Stimulated activated CD8-positive, alpha-beta memory T cell treated with anti-CD3 and anti-CD28 coated beads, Interleukin-15, amount 100 ng/mL, for 4 hours (primary cell): ENCODE measurements at places on chromosomes 5 and 9.

DNA sequence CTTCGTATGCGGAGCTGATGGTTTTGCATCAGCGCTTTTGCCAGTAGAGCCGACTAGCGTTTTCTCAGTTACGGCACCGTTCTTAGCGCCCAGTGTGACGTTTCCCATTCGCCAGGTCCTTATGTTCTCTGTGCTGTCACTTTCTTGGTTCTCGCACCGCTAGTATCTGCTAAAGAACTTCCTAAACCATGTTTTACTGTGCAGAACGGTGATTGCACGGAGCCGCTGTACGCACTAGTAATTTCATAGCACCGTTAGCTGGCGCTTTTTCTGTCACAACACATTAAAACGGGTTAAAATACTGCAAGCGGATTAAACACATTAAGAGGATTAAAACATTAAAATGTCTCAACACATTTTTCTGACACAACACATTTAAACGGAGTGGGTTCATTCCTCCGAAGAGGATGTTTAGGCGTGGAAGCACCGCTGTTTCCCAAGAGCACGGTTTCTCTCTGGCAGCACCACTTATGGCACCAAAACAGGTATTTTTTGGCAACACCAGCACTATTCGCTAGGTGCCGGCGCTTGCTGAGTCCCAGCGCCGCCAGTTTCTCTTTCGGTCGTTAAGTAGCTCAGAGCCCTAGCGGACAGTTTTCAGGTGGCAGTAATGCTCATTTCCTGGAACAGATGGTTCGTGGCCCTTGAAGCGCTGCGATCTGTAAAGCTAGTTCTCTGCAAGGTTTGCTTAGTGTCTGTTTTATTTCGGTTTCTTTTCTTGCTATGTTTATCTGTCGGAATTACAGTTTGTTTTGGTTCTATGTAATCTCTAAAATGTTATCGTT lies 20.3 kb downstream of the ANXA2R start:
- peak; percentile 58 for DNase-seq

- no peak for DNase-seq
These were observed 266.4 kb upstream of the ZNF608 start for GRCh38 chr5:125012727-125013451.

DNA sequence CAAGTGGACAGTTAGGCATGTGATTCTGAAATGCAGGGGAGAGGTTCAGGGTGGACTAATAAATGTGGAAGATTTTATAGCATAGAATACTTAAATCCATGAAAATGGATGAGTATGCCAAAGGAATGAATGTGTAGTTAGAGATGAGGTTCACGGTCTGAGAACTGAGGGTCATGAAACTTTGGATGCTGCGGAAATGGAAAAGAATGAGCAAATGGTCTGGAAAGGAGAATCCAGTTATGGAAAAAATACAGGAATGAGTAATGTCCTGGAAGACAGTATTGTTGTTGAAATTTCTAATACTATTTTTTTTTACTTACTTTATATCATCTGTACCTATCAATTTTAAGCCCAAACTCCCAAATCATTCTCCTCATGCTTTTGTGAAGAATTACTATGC lies 2369.4 kb downstream of the MAT2B start:
- no peak for DNase-seq

DNA sequence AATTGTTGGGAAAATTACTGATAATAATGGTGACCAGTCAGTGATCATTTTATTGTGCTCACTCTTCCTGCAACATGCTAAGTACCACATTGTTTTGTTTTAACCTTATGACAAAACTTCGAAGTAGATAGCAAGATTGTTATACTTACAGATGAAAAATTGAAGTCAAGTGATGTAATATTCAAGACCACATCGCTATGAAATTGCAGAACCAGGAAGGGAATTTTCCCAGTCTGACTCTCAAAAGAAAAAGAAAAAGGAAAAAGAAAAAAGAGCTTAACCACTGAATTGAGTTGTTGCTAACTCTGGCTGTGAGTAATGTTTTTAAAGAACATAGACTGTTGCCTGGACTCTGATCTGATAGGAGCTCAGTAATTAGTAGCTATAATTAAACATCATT lies 170.6 kb upstream of the HAPLN1 start:
- no peak for DNase-seq

GRCh38 chr5:156686796-156687195 lies 163.3 kb upstream of the PPP1R2B start:
- no peak for DNase-seq

GRCh38 chr9:68627594-68627993 lies 77.4 kb upstream of the PIP5K1B start:
- DNase-seq, result no peak

- no peak for DNase-seq
These were observed 5.4 kb downstream of the PCDHB15 start for GRCh38 chr5:141250576-141250975.

- DNase-seq, result no peak
These were observed 15.8 kb upstream of the TRAF1 start for GRCh38 chr9:120942186-120943001.

- DNase-seq, result no peak
These were observed 5.5 kb upstream of the SCGB3A1 start for GRCh38 chr5:180596668-180597231.

- no peak for DNase-seq
These were observed 26.5 kb downstream of the B4GALT1 start for GRCh38 chr9:33140401-33141360.

DNA sequence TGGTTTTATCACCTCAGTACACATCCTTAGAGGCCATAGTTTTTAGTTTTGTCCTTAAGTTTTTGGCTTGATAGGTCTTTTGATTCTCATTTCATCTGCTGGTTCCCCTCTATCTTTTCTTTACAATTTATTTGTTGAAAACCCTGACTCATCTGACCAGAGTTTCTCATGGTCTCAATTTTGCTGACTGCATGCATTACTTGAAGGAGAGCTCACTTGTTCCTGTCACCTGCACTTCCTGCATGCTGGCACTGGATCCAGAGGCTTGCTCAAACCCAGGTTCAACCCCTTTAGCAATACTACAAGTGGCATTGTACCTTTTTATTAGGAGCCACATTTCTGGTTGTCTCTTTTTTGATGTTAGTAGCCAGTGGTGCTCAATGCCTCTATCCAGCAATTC lies 26.7 kb downstream of the FBXO10 start:
- no peak for DNase-seq

DNA sequence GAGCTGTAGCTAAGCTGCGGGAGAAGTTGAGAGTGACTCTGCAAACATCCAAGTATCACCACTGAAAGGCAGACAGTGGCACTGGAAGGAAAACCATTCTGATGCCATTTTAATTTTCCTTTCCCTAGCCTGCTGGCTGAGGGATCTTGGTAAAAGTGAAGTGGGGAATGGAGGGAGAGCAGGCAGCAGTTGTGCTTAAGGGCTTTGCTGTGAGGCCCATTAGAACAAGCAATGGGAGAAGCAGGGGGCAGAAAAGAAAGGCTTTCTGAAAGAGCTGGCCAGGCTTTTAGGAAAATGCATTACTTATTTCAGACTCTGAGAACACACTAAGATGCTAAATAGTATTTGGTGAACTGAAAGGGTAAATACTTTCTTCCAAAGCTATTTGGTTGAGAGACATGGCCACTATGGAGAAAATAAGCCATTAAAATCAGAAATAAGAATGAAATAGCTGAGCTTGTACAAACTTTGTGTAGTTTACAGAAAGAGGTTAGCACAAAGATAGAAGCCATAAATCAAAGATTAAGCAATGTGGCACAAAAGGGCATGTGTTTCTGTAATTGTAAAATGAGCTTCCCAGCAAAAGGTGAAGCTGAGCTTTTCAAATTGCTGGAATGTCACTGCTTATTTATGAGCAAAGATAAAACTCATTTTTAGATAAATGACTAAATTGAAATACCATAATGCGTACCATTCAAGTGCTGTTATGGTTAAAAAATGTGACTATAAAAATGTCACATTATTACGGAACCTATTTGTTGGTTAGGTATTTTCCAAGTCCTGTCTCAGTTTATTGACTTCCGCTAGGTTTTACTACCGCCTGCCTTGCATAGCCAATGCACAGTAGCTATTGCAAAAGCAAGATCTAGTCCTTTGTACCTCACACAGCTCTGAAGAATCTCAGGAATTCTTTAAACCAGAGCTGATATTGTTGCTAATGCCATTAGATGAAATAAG lies 20.8 kb downstream of the SNCAIP start:
- no peak for DNase-seq

DNA sequence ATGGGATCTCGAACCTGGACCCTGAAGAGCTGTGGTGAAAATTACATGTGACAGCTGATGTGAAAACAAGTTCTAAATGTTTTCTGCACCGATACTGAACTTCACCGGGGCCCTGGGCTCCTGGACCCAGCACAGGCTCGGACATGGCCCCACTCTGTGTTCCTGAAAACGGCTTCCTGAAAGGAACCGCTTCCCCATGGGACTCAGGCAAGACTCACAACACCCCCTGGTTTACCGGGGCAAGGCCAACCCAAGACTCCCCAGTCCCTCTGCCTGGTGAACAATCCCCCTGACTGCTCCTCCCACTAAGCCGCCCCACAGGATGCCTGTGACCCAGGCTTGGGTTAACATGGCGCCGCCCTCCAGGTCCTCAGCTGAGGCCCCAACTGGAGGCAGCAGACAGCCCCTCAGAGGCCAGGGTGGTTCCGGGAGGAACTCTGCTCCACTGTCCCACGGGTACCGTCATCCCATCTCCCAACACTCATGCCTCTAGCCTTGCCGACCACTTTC lies 124.5 kb upstream of the FOXD4L5 start:
- no peak for DNase-seq
